ENCODE measurements at places on chromosomes 2 and 18.

DNA sequence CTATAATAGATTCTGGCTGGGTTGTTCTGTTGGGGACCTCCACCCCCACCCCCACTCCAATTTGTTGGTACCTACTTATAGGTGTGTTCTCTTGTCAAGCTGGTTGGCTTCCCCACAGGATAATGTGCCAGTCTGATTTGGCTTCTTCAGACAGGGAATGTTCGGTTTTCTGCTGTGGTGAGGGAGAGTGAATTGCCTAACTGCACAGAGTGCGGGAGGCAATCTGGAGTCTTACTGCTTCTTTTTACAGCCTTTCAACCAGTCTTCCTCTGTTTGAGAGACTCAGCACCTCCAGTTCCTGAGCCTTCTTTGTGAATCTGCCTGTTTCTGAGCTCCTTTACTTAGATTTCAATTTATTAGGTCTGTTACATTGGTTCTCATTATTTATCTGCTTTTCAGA lies 27.4 kb upstream of the SNORC start:
- DNase-seq = no peak

- no peak for DNase-seq
These were observed 38.4 kb downstream of the EIF4E2 start for GRCh38 chr2:232588680-232589585.

DNA sequence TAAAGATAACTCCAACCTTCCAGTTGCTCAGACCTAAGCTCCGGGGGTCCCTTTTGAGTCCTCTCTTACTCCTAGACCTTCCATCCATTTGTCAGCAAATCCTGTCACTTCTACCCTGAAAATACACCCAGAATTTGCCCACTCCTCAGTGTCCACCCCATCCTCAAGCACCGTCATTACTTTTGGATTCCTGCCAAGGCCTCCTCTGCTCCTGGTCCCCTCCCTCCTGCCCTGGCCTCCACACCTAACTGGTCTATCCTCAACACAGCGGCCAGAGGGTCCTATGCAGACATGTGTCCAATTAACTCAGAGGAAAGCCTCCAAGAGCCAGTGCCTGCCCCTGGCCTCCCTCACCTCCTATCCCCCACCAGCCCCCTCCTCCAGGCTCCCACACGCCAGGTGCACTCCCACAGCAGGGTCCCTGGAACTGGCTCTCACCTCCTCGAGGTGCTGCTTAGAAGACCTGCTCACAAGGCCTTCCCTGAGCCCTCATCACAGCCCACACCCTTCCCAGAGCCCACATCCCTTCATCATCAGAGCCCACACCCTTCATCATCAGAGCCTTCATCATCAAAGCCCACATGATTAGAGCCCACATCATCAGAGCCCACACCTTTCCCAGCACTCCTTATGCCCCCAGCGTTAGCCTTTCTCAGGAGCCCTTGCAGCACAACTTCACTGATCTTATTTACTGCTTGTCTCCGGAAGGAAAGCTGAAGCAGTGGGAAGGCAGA lies 20.4 kb downstream of the FAM178B start:
- DNase-seq = no peak

GRCh38 chr2:193907561-193907960 lies 1712.8 kb upstream of the TMEFF2 start:
- no peak for DNase-seq

DNA sequence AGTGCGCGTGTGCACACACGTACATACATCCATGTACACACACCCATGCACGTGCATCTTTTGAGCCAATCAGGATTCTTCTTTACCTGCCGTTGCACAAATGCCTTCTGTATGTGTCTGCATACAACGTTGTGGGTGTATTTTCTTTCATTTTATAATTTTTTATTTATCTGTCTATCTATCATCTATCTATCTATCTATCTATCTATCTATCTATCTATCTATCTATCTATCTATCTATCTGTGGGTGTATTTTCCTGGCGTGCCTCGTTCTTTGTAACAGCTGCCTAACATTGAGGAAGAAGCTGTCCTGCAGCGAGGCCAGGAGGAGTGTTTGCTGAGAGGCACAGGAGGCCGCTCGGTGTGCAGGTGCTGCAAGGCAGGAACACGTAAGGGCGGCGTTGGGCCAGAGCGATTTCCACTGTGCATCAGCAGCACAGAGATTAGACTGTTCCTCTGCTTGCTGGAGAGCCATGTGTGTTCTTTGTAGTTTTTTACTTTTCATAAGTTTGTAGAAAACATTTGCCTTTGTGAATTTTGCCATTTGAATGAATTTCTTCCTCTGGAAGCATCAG lies 84.4 kb downstream of the DGKD start:
- DNase-seq = no peak

DNA sequence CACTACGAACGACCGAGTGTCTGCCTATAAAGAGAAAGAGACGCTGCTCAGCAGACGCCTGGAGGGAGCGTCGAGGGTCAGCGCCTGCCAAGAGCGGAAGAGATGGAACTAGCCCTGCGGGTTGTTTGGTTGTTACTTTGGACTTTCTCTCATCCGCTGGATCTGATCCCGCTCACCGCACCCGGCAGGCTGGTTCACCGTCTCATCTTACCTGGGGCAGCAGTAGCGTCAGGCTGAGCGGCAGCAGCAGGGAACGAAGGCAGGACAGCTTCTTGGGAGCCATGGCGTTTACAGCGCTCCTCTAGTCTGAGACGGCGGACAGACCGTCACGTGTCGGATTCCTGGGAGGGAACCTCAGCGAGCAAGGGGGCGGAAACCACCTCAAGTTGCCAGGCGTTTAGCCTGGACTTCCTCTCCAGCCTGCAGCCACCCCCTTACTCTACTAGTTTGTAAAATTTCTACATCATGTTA lies 1.9 kb downstream of the GLB1L start:
- no peak for DNase-seq

DNA sequence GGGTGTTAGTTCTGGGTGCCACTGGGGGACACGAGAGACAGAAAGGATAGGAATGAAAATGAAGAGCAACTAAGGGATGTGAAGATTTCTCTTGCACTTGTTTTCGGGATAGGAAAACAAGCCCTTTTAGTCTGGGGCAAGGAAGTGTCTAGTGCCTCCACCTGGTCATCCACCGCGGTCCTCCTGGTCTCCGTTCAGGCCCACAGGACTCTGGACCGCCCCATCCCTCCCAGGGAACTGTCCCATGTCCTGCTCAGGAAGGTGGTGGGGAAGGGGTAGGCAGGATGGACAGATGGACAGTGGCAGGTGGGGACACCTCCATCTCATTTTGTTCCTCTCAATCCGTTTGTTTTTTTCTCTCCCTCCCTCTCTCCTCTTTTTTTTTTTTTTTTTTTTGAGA lies 45.9 kb downstream of the AGAP1 start:
- no peak for DNase-seq

GRCh38 chr2:86229221-86229620 lies 30.0 kb downstream of the MRPL35 start:
- no peak for DNase-seq

DNA sequence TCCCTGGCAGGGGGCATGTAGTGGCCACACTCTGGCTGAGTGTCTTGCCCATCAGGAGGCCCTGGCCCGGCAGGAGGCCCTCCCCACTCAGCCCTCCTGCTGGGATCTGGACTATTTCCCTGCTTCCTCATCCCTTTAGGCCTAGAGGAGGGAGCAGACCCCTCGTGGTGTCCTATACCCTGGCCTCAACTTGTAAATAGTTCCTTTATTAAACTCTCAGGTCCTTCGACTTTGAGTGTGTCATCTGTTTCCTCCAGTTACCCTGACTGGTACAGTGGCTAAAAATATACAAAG lies 166.7 kb upstream of the GLI2 start:
- DNase-seq = no peak

DNA sequence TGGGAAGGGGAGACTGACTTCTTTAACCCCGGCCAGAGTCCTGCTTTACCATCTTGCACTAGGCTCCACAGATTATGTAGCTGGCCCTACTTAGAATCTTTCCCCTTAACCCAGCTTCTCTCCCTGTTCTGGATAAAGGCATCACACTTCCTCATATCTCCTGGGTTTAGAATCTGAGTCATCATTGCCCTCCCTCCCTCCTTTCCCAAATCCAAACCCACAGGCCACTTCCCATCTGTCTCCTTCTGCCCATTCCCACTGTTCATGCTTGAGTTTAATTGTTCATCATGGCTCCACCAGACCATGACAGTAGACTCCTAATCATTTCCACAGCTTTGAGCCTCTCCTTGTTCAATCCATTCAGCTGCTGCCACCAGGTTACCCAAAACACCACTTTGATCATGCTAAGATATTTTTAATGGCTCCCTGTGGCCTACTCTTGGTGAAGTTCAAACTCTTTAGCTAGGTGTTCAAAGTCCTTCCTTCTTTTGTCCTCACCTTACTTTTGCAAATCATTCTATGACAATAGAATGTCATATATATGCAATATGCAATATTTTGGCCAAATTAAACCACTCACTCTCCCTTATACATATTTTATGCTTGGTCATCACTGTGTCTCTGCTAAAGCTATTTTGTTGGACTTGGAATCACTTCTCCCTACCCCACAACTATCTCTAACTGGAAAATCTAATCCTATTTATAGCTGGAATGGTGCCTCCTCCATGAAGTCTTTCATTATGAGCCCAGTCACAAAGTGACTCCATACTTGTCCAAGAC lies 5.5 kb downstream of the PDE11A start:
- no peak for DNase-seq

DNA sequence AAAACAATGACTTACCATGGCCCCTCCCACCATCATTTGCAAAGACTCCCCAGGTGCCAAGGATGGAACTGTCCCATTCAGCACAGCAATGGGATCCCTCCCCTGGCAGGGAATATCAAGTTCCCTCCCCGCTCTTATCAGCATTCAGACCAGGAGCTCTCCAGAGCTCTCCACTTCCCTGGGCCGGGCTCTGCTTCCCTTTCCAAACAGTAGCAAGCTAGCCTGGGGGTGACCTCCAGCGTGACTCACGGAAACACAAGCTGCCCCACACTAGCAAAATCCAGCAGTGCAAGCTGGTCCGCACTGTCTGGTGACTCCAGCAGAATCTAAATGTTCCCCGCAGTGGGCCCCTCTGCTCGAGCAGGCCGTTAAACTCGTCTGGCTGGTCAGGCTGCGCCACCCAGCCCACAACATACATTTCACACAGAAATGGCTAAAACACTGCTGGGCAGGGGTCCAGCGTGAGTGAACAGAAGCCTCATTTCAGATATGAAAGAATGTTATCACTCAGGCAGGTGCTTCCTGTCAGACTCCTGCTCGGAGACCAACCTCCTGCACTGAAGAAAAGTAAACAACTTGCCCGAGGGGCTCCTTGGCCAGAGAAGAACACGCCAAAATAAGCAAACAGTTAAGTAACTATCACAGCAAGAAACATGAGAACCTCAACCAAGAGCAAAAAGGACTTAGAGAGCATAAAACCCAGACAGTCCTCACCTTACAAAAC lies 33.9 kb downstream of the STAT1 start:
- DNase-seq = no peak

GRCh38 chr2:120108049-120108448 lies 95.2 kb downstream of the EPB41L5 start:
- no peak for DNase-seq

DNA sequence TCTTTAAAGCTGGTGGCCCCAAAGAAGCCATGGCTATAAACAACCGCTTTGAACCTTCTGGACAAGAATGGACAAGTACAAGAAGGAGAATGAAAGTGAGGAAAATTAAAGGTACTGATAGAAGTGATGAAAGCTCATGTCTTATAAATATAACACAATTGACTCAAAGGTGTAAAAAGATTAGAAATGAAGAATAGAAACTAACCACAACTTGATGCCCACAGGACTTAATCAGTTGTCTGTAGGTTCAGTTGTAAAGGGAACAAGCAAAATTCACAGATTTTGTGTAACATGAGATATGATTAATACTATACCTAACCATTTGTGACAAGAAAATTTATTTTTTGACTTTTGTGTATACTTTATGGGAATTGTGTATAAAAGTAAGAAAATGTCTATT lies 135.7 kb downstream of the NUP35 start:
- DNase-seq = no peak

DNA sequence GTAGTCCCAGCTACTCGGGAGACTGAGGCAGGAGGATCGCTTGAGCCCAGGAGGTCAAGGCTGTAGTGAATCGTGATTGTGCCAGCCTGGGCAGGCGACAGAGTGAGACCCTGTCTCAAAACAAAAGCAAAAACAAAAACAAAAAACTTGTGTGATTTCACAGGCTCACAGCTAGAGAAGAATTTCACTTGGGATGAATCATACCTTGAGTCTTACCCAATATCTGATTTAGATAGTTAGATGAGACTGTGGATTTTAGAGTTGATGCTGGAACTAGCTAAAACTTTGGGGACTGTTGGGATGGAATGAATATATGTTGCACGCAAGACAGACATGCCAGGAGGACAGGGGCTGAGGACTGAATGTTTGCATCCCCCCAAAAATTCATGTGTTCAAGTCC lies 4.4 kb downstream of the ANKRD29 start:
- no peak for DNase-seq

GRCh38 chr2:233021771-233022170 lies 8.7 kb upstream of the NGEF start:
- no peak for DNase-seq

DNA sequence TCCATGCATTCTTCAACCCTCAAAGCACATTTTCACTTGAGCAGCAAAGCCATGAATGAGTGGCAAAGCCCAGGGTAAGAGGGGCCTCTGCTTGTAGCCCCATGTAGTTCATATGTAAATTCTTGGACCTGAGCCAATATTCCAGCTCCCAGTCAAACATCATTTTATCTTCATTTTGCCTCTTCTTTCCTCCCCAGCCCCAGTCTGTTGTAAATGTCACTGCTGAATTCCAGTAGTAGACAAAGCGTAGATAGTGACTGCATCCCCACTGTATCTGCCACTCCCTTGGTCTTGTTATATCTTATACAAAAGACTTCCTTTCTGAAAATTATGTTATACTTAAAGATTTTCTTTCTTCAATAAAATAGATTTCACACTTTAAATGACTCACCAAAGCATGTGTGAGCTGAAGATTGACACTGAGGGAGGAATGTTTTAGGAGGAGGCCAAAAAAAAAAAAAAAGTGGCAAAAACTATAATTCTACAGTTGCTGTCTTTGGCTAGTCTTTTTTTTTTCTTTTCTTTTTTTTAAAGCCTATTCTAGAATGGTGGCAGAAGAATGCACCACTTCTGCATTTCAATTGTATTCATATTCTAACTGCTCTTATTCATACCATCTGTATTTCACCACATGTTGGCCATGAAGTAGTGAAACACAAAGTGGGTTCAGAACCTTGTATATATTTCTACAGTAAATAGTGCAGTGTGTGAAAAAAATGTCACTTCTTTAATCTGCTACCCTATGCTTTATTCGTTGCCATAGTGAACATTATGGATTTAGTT lies 306.1 kb downstream of the CPS1 start:
- DNase-seq = no peak
